Neural crest cell (in vitro differentiated cells): ENCODE measurements at places on chromosomes 16 and 17. TPM values are rescaled to one million over a fixed set of nuclear protein-coding genes. Genes with fewer than 3 reads are reported as not detected.

DNA sequence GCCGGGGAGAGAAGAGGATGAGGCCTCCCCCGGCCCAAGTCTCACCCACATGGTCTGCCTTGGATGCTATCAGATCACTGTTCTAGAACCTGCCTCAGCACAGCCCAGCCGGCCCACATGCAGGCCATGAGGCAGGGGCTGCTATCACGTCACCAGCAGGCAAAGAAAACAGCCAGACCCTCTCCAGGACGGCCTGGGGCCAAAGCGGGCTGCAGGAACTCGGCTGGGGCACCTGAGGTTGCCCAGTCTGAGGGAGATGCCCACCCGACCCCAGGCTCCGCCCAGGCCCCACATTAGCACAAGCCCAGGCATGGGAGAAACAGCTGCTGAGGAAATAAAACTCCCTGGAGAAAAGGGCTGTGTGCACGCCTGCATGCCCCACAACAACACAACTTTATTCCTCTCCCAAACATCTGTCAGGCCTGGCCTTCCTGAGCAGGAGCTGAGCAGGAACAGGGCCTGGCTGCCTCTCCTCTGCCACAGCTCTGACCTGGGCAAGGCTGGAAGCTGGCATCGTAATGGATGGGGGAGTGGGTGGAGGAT lies 6.7 kb upstream of the SMIM5 start:
- H3K4me3 ChIP-seq: no peak overlapping the region
- no peaks in the 10 kb centered on the region for H3K36me3 ChIP-seq
- peaks cover 3% of the 10 kb centered on the region for H3K27me3 ChIP-seq
- DNase-seq: no peak

- no peaks in the 10 kb centered on the region for H3K27me3 ChIP-seq
- H3K27ac ChIP-seq: no peak overlapping the region
- H3K4me3 ChIP-seq: no peak overlapping the region
- H3K4me1 ChIP-seq: no peaks in the 10 kb centered on the region
Measured at GRCh38 chr16:47627085-47627639, 166.0 kb downstream of the PHKB start.

DNA sequence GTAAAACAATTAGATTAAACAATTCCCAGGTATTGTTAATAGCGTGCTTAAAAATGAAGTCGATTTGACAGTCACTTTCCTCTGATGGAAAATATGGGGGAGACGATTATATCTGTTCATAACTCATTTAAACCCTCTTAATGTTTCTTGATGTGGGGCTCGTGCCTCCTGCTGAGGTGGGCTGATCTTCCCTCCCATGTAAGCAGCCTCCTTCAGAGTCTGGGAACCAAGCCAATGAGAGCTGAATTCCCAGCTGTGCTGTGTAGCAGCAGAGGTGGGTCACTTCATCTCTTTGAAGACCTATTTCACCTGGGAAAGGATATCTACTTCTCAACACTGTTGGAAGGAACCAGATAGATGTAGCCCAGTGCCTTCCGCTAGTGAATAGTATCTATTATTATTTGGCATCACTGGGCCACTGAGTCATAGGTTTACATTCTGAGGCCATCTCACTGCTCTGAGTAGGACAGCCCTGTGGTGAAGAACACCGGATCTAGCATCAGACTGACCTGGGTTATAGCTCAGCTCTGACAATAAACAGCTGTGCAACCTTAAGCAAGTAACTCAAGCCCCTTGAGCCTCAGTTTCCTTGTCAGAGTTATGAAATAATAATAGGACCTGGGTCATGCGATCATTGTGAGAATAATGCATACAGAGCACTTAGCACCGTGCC lies 85.3 kb upstream of the C16orf82 start:
- H3K4me3 ChIP-seq: no peak overlapping the region
- H3K4me1 ChIP-seq: peaks cover 35% of the 10 kb centered on the region
- no peak overlapping the region for H3K27ac ChIP-seq
- peaks cover 8% of the 10 kb centered on the region for H3K27me3 ChIP-seq

- no peak overlapping the region for H3K4me3 ChIP-seq
- no peak overlapping the region for H3K27ac ChIP-seq
- DNase-seq: no peak
Measured at GRCh38 chr17:34917381-34917780, 43.9 kb downstream of the CCT6B start.

- peaks cover 47% of the 10 kb centered on the region for H3K27me3 ChIP-seq
- H3K36me3 ChIP-seq: no peaks in the 10 kb centered on the region
- no peaks in the 10 kb centered on the region for H3K4me1 ChIP-seq
- no peak overlapping the region for H3K27ac ChIP-seq
- DNase-seq: no peak
Measured at GRCh38 chr16:23962001-23962400, 126.2 kb downstream of the PRKCB start.

DNA sequence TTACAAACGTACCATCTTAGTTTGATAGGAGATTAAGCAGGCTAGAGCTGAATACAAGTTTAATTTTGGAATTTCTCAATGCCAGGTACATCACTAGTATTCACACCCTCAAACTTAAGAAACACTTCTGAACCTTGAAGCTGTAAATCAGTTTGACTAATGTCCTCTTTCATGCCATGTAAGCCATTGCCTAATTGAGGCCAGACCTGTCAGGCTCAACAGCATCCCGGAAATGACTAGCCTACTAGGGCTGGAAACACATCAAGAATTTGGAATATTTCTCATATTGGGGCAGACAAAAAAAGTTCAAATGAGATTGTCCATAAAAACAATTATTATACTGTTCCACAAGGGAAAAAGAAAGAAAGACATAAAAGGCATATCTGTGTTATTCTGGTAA lies 1.7 kb downstream of the USP32 start:
- no peak overlapping the region for H3K27ac ChIP-seq
- H3K4me3 ChIP-seq: peak overlapping the region; percentile 96
- no peaks in the 10 kb centered on the region for H3K36me3 ChIP-seq
- no peak for DNase-seq
- H3K4me1 ChIP-seq: peaks cover 52% of the 10 kb centered on the region
- H3K27me3 ChIP-seq: no peaks in the 10 kb centered on the region

- H3K4me1 ChIP-seq: no peaks in the 10 kb centered on the region
- H3K27ac ChIP-seq: no peak overlapping the region
- H3K36me3 ChIP-seq: no peaks in the 10 kb centered on the region
- no peak overlapping the region for H3K4me3 ChIP-seq
- peaks cover 76% of the 10 kb centered on the region for H3K27me3 ChIP-seq
- DNase-seq: no peak
Measured at GRCh38 chr17:79340333-79341221, 266.0 kb downstream of the ENGASE start.

The CD300A gene
- total RNA-seq: not detected in 2 replicates

DNA sequence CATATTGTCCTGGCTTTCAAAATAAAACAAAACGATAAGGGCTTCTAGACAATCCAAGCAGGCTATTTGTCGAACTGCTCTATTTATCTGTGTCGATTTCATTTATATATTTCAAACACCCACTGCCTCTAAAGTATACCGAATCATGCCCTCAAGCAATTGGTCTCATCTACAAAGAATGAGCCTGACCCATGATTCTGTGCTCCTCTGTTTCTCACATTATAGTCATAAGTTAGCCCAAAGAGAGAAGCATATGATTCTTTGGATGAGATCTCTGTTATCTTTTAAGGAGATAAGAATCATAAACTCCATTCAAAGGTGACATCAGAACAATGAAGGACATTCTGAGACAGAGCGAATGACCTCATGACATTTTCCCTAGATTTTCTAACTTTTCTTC lies 191.1 kb downstream of the MAP2K6 start:
- no peak overlapping the region for H3K27ac ChIP-seq
- H3K4me3 ChIP-seq: no peak overlapping the region
- DNase-seq: no peak
- H3K4me1 ChIP-seq: peaks cover 10% of the 10 kb centered on the region
- no peaks in the 10 kb centered on the region for H3K27me3 ChIP-seq

DNA sequence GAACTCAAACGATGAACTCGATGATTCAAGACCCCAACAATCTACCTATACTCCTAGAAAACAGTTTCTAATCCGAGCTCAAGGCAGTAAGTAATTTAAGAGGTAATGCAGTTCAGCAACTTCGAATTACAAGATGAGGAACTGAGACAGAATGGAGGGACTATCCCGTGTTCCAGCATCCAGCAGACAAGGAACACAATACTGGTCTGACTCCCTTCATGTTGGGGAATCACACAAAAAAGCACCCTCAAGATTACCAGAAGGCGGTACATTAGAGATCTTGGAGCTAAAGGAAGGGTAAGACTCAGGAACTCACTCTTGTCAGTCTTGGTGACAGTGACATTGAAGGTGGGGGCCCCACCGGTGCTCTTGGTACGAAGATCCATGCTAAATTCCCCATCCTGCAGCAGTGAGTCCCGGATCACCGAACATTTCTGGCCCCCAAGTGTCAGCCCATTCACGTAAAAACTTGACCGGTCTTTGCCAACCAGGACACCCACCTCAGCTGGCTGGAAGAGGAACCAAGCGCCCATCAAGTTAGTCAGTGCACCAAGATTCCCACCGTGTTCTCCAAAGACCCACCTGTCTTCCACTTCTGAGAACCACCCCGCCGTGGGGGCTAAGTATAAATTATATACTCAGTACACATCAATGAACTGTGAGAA lies 1.9 kb downstream of the PFN1 start:
- no peak for DNase-seq
- H3K36me3 ChIP-seq: peaks cover 17% of the 10 kb centered on the region
- peak overlapping the region; percentile 96 for H3K4me3 ChIP-seq
- H3K27me3 ChIP-seq: peaks cover 7% of the 10 kb centered on the region
- peak overlapping the region; percentile 67 for H3K27ac ChIP-seq

The LCMT1 gene
- 49.9 and 52.2 TPM in 2 replicates for total RNA-seq

The CDH1 gene
- 0.48 and 1.1 TPM in 2 replicates for total RNA-seq

GRCh38 chr16:20409398-20410120 lies at the start of gene ACSM5:
TSS of gene ACSM5 (plus strand) at chr16:20409534. CDS start at chr16:20411485, 1,951 bp downstream.
- peaks cover 11% of the 10 kb centered on the region for H3K27me3 ChIP-seq
- H3K4me3 ChIP-seq: no peak within 1 kb of the TSS
- DNase-seq: no peak
- H3K4me1 ChIP-seq: no peaks in the 10 kb centered on the region
- no peaks in the 10 kb centered on the region for H3K36me3 ChIP-seq

DNA sequence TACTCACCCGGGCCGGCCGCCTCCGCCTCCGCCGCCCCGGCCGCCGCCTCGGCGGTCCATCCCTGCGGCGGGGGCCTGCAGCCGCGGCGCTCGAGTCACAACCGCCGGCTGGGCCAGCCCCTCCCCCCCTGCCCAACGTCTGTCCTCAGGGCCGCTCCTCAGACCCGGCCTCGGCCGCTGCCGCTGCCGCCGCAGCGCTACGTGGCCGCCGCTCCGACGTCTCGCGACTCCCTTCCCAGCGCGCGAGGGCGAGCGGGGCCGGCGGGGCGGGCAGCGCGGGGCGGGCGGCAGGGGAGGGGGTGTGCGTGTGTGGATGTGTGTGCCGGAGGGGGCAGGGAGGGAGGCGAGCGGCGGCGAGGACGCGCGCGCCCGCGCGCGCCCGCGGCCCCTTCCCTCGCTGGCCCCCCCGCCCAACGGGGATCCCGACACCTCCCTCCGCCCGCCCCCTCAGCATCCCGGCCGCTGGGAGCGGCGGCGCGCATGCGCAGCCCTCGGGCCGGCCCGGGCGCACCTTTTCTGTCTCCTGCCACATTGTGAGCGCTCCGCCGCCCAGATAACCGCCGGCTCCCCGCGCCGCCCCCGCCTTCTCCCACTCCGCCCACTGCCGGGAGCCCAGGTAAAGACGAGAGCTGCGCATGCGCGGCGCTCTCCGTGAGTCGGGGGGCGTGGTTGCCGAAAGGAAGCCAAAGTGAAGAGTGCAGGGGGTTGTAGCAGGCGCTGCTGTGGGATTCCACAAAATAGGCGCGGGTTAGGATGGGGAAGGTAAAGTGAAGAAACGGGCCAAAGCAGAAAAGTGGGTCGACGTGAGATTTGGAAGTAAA lies at the start of gene ZNF652:
TSS of gene ZNF652 (minus strand) at position 349 of the 821 bp plus-strand sequence. CDS start 44,525 bp downstream, outside the sequence.
- peak; percentile 76 for DNase-seq
- peaks cover 39% of the 10 kb centered on the region for H3K4me1 ChIP-seq
- no peaks in the 10 kb centered on the region for H3K27me3 ChIP-seq
- H3K27ac ChIP-seq: peak within 1 kb of the TSS; percentile 90
- no peaks in the 10 kb centered on the region for H3K36me3 ChIP-seq
- H3K4me3 ChIP-seq: peak within 1 kb of the TSS; percentile 99

- no peaks in the 10 kb centered on the region for H3K27me3 ChIP-seq
- peak overlapping the region; percentile 6 for H3K27ac ChIP-seq
- peaks cover 1% of the 10 kb centered on the region for H3K36me3 ChIP-seq
Measured at GRCh38 chr17:42512733-42513251, 23.2 kb upstream of the NAGLU start.

DNA sequence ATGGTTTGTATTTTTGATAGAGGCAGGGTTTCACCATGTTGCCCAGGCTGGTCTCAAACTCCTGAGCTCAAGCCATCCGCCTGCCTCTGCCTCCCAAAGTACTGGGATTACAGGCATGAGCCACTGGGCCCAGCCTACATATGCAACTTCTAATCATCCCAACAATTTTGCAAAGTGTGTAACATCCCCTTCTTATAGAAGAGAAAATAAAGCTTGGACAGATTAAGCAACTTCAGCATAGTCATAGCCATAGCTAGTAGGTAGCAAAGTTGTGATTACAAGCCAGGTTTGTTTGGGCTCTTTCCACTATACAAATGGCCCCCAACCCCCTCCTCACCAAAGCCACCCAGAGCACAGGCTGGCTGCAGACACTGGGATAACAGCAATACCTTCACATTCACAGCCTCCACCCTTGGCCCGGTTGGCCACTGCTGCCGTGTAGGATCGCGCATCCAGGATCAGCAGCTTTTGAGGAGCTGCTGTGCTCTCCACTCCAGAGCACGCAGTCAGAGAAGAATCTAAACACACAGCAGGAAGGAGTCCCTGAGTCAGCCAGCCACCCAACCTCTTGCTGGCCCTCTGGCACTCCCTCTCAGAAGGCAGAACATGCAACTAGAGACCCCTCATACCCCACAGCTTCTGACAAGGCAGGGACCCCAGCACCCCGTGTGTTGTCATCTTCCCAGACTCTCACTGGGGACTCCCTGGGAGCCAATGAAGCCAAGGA lies 7.9 kb downstream of the MTMR4 start:
- DNase-seq: no peak
- H3K27me3 ChIP-seq: no peaks in the 10 kb centered on the region
- H3K36me3 ChIP-seq: peaks cover 21% of the 10 kb centered on the region
- H3K4me3 ChIP-seq: no peak overlapping the region

- no peaks in the 10 kb centered on the region for H3K36me3 ChIP-seq
- H3K27me3 ChIP-seq: no peaks in the 10 kb centered on the region
- no peak overlapping the region for H3K4me3 ChIP-seq
Measured at GRCh38 chr16:27284865-27285675, 16.5 kb upstream of the NSMCE1 start.

DNA sequence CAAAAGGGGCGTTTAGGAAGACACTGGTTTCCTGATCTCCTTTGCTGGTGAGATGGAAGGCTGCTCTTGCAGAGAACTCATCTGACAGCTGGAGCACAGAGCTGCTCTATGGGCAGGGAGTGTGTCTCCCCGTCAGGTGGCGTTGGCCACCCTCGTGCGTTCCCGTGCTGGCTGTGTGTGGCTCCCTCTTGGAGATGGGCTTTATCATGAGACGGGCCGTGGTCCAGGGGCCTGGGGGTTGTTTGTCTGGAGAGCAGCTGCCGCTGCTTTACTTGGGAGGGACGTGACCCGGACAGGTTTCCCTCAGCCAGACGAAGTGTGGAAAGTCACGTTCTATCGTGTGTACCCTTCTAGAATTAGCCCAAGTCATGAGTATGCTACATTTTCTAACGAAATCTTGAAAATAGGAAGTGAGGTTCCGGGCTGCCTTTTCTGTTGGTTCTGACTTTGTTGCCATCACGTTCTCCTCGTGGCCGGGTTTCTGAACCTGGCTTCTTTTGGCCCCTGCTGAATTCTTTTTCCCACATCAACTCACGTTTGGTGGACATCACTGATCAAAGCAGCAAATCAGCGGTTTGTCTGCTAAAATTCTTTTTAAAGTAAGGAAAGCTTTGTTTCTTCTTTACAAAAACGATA lies 105.6 kb upstream of the CHMP6 start:
- H3K4me1 ChIP-seq: no peaks in the 10 kb centered on the region
- H3K36me3 ChIP-seq: no peaks in the 10 kb centered on the region
- H3K4me3 ChIP-seq: no peak overlapping the region

The SMIM36 gene
- not detected in 2 replicates for total RNA-seq
